ENCODE measurements at places on chromosomes 12 and 14.

DNA sequence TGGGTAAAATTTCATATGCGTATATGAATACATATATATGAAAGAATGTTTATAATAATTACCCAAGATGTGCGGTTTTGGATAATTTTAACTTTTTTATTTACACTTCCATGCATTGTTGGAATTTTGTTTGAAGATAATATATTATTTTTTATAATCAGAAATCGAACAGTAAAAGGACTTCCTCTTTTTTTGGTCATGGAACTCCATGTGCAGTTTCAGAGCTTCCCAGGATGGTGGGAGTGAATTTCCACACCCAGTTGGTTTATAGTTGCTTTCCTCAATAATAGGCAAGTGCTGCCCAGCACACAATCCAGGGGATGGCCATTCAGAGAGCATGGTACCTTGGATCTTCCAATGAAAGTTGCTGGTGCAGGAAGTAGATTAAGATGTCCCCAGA, 6.3 kb upstream of the EMP1 start:
- DNase-seq = no peak

- DNase-seq = no peak
Measured at GRCh38 chr14:76774821-76775694, 13.8 kb downstream of the VASH1 start.

- no peak for DNase-seq
Measured at GRCh38 chr12:95326855-95327254, 109.2 kb downstream of the VEZT start.

DNA sequence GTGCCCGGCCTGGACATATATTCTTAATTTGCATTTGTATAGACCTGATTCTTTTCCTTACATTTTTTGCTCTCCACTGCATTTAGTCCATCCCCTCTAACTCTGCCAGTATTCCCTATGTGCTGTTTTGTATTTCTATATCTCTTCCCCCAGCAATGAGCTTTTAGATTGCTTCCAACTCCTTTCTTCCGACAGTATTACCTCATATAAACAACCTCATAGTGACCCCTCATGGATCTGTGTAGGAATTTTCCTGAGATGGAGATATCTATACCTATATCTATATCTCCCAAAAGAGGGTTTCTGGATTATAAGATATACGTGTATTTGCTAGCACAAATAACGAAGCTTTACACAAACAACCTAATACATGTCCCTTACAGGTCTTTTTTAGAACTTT, 161.9 kb downstream of the CRADD start:
- no peak for DNase-seq

GRCh38 chr12:113262710-113263109, 41.4 kb downstream of the TPCN1 start:
- no peak for DNase-seq

GRCh38 chr14:61699027-61699426, 3.7 kb downstream of the HIF1A start:
- DNase-seq = no peak

GRCh38 chr12:129901254-129901653, 2.6 kb downstream of the TMEM132D start:
- no peak for DNase-seq

GRCh38 chr14:57530571-57530970, 36.9 kb upstream of the CCDC198 start:
- no peak for DNase-seq

- DNase-seq = peak; percentile 63
Measured at GRCh38 chr12:25320123-25321006, 69.6 kb upstream of the KRAS start.

DNA sequence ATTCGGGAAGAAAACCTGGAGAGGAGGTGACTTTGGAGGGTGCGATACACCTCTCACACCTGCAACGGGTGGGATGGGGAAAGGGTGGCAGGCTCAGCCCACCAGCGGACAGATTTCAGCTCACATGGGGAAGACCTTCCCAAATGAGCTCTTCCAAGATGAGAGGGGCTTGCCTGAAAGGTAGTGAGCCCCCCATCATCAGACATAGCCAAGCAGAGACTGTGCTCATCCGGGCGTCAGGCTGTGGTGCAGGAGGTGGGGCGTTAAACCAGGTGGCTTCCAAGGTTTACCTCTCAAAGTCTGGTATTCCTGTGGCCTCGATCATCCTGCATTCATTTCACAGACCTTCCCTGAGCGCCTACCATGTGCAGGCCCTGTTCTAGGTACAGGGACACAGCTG, 105.4 kb upstream of the FKBP4 start:
- DNase-seq = no peak

- DNase-seq = no peak
Measured at GRCh38 chr14:84988357-84988756, 541.6 kb upstream of the FLRT2 start.

GRCh38 chr14:74515891-74516412, 22.4 kb downstream of the ISCA2 start:
- no peak for DNase-seq

- DNase-seq = no peak
Measured at GRCh38 chr12:84412226-84412625, 500.4 kb downstream of the SLC6A15 start.

GRCh38 chr12:89745286-89745685, 36.6 kb upstream of the ATP2B1 start:
- DNase-seq = no peak

GRCh38 chr12:9991876-9992275, 7.0 kb downstream of the CLEC1B start:
- DNase-seq = no peak

DNA sequence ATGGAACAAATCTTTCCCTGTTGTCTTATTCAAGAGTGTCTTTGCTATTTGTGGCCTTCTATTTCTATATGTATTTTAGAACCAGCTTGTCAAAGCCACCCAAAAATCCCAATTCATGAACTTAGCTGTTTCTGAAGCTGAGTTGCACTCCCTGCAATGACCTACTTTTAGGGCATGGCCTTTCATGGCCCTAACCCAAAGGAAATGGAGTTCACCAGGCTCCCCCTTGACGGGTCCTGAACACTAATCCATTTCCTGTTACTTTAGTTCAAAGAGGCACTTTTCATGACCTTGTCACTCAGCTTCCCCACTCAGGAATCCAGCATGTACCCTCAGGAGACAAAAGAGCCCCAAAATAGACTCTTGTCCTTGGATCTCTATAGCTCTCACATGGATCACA, 7.6 kb downstream of the TMED8 start:
- DNase-seq = no peak

GRCh38 chr14:22657861-22658260, 13.7 kb upstream of the OR6J1 start:
- DNase-seq = no peak

DNA sequence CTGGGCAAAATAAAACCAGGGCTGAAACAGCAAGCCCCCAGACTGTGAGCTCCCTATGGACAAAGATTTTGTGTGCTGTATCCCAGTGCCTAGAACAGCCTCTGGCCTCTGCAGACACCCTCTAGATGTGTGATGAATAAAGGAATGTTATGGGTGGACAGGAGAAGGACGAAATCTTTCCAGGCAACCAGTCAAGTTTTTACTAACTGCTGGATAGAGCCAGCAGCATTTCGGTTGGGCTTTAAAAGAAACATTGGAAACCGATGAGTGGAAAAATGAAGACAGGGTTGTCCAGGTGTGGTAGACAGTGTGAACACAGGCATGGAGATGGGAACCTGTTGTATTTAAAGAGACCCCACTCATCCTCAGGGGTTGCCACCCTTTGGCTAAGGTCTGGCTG, 4.0 kb downstream of the CHGA start:
- DNase-seq = no peak

DNA sequence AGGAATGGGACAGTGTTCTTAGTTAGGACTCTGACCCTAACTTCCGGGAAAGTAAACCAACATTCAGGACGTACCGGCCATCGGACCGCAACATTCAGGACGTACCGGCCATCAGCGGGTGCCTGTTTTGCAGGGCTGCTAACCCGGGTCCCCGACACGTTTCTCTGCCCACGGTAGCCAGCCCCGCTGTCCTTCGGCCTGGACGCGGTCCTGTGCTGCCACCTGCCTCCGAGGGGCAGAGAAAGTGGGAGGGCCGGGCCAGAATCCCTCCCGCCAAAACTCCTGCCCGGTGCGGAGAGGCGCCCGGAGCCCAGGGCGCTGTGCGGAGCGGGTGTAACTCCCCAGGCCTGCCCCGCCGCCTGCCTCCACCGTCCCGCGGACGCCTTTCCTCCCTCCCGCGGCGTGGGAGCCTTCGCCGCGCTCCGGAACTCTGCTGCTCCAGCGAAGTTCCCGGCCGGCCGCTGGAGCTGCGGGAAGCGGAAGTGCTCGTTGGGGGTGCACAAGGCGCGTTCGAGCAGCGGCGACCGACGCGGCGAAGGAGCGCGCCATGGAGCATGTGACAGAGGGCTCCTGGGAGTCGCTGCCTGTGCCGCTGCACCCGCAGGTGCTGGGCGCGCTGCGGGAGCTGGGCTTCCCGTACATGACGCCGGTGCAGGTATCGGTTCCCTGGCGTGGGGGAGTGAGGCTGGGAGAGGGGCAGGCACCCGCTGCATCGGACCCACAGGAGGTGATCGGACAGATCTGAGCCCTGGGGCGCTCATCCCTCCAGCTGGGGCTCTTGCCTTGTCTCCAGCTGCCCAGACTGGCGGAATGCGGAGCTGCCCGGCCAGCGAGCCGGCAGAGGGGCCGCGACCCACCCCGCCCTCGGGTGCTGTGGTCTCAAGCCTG, at the start of gene DDX55:
Gene DDX55 (plus strand): TSS at position 498 of the 888 bp plus-strand sequence. CDS start 50 bp downstream, at position 548.
- peak; percentile 92 for DNase-seq

DNA sequence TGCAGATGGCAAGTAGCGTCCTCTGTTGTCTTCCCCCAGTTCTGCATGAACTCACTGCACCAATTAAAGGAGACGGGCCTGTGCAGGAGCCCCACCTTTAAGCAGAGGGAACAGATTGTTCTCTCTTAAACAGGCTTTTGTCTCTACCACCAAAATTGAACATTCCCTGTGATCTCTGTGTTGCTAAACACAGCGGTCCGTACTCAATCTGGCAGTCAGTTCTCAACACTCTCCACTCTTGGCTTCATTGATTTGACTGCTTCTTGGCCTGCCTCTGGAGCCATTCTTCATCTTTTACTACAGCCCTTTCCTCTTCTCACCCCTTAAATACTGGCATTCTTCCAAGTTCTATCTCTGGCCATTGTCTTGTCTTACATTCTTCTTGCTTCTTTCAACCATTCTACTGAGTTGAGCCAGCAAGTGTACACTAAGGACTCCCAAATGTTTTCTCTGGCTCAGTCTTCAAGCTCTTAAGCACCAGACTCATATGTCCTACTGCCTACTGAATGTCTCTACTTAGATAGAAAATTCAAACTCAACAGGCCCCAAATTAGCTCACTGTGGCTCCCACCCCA, 8.0 kb upstream of the NT5DC3 start:
- no peak for DNase-seq

- no peak for DNase-seq
Measured at GRCh38 chr14:59510966-59511365, 26.6 kb downstream of the JKAMP start.

- DNase-seq = peak; percentile 38
Measured at GRCh38 chr12:13362260-13362841, 165.8 kb downstream of the EMP1 start.

DNA sequence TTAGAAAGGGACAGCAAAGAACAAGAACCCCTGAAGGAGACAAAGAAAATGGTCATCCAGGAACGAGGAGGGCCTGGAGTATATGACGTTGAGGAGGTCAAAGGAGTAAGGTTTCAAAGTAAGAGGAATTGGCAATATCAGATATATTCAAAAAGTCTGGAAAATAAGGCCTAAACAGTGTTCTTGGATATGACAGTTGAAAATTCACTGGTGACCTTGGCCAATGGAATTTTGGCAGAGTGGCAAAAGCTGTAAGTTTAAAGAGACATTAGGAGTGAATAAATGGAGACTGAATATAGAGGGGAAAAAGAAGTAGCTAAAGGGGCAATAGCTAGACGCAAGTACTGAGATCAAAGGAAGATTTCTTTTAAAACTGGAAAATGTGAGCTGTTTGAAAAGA, 4.1 kb upstream of the ACTN1 start:
- no peak for DNase-seq

DNA sequence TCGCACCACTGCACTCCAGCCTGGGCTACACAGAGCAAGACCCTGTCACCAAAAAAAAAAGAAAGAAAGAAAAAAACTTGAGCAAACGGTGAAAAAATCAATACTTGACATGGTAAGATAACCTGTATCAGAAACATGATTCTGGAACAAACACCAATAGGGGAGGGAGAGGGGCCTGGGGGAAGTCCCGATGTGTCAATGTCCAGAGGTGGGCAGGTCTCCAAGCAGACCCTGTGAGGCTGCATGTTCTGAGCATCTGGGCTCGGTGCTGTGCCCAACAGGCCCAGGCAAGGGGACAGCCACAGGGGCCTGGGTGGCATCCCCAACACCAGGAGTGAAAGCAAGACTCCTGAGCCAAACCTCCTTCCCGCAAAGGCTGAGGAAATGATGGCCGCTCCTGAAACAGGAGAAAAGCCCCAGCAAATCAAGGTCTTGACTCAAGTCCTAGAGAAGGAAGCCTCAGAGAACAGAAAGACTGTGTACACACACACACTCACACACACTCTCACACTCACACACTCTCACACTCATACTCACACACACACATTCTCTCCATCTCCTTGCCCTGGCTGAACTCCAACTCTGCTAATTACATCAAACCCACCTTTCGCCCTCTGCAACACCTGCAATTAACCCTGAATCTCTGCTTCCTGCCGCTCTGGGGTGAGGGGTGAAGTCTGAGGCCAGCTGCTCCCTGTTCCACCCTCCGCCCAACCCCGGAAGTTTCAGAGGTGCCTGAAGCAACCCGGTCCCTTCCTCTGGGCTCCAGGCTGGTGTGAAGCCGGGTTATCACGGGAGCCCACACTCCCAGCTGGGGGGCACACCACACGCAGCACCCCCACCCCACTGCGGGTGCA, 20.4 kb downstream of the CCDC88C start:
- peak; percentile 88 for DNase-seq

GRCh38 chr14:22448035-22448904, 140.8 kb downstream of the DAD1 start:
- peak; percentile 2 for DNase-seq

DNA sequence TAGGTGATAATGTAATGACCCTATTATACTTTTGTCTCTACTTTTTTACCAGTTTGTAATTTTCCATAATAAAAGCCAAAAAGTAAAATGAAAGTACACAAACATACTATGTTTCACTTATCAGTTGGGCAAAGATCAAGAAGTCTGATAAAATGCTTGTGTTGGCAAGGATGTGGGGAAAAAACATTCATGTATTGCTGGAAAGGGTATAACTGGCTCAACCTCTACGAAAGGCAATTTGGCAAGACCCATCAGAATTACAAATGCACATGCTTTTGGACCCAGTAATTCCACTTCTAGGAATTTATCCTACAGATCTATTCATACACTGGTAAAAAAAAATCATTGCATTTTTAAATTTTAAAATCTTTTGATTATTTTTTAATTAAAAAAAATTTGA, 68.0 kb downstream of the SPTB start:
- DNase-seq = no peak

GRCh38 chr12:131927110-131928079, 1.7 kb upstream of the PUS1 start:
- no peak for DNase-seq

GRCh38 chr14:94110552-94111181, at the start of gene IFI27:
TSS of gene IFI27 (plus strand) at chr14:94110736.
- DNase-seq = no peak

DNA sequence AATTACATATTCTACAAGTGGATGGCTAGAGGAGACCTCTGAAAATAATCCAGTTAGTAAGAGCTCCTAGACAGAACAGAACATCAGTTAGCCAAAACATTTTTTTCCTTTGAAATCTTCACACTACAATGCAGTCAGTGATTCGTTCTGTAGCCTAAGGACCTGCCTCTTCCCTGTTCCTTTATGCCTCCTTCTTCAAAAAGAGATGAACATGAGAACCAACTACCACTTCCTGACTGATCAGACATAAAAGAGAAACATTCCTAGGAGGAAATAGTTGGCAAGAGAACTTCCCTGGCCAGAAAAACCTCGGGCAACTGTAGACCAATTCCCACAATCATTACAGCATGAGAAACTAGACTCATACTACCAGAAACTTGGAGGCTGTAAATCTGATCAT, 29.4 kb downstream of the ITPR2 start:
- DNase-seq = no peak

Data from RPMI8226 (cell line).